ENCODE measurements at places on chromosomes 11 and 22. TPM values are rescaled to one million over a fixed set of nuclear protein-coding genes. Genes with fewer than 3 reads are reported as not detected.

The IL10RA gene
- 3.1 TPM for polyA plus RNA-seq

DNA sequence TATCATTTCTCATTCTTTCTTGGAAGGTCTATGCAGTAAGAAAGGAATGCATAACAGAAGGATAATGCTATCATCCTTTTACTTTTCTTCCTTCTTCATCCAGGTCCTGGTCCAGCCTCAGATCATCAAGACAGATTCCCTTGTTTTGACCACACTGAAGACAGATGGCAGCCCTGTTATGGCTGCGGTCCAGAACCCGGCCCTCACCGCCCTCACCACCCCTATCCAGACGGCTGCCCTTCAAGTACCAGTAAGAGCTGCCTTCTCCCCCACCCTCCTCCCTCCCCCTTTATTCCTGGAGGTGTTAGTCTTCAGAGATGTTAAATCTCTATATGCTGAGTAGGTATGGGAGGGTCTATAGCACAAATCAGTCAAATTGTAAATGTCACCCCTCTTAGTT is 37.9 kb downstream of the SREBF2 start:
- no peak for DNase-seq

DNA sequence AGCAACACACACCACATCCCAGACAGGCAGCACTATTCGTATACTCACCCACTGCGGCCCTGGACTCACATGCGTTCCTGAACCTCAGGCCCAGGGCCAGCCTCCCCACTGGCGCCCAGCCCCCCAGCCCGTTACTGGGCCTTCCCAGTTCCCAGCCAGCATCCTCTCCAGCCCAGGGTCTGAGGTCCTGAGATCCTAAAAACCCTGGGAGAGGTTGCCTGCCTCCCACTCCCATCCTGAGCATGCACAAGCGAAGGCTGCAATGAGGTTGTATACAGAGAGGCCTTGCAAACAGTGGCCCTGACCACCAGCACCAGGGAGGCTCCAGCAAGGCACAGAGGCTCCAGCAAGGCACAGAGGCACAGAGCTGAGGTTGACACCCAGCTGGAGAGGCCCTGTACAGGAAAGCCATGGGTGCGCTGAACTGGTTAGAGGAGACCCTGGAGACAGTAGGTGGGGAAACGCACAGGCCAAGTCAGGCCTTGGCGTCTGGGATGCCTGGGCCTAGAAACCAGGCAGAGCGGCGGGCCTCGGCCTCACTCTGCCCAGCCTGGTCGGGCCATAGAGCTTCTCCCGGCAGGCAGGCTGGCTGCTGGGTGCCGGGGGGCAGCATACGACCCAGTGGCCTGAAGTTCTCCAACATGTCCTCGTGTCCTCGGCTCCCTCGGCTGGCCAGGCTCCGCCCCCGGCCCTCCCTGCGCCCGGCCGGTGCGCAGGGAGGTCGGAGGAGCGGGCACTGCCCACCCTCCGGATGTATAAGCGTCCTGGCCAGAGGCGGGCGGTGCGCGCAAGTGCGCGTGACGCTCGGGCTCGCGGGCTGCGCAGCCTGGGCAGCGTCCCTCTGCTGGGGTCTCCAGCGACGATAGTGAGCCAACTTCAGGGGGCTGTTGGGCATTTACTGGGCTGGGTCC is 2.3 kb upstream of the TBX1 start:
- no peak for DNase-seq

DNA sequence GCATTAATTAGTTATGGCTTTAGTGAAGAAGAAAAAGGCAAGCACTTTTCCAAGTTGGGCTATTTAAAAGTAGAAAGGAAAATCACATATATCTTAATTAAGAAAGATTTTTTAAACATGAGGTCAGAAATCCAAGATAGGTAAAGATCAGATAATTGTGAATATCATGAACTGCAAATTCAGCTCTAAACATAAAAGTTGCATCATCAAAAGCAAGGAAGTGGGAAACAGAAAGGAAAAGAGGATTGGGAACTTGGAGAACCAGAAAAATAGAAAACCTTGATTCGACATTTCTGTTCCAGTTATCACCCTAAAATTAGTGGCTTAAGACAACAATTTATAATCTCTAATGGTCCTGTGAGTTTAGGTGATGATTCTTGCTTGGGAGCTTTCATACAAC is 17.5 kb downstream of the KBTBD3 start:
- DNase-seq = no peak

GRCh38 chr11:95364324-95365295 is 133.6 kb upstream of the SESN3 start:
- DNase-seq = no peak

DNA sequence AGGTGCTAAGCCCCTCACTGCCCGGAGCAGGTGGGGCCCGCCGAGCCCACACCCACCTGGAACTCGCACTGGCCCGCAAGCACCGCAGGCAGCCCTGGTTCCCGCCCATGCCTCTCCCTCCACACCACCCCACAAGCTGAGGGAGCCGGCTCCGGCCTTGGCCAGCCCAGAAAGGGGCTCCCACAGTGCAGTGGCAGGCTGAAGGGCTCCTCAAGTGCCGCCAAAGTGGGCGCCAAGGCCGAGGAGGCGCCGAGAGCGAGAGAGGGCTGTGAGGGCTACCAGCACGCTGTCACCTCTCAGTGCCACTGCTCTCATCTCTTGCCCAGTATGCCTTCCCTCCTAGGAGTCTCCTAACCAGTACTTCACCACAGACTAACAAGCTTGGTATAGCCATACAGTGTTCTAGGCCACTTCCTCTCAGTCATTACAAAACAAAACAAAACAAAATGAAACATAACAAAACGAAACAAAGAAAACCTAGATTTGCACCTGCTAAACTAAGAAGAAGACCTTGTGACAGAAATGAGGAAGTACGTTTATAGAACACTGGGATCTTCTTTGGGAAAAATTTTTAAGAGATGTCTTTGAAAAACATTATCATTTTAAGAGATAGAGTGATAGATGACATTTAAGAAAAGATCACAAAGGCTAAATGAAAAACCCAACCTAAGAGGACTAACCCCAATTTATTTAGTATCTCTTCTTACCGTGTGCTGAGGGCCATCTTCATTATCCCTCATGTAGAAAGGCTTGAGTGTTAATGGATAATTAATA is 47.7 kb upstream of the GAB2 start:
- DNase-seq = no peak

GRCh38 chr11:71580057-71581003 is 2.3 kb downstream of the KRTAP5-11 start:
- no peak for DNase-seq
